ENCODE measurements at places on chromosomes 7 and 10. TPM values are rescaled to one million over a fixed set of nuclear protein-coding genes. Genes with fewer than 3 reads are reported as not detected.

The PILRA gene
- 0.40 TPM for total RNA-seq

The CCDC172 gene
- not detected for total RNA-seq

The SCART1 gene
- 1.2 TPM for total RNA-seq

The FGL2 gene
- total RNA-seq: 0.66 TPM

The PLXDC2 gene
- total RNA-seq: 0.06 TPM

The OGDHL gene
- 0.30 TPM for total RNA-seq

The FANK1 gene
- total RNA-seq: 0.20 TPM

The ASB10 gene
- total RNA-seq: not detected

The GDF2 gene
- total RNA-seq: not detected

The PDK4 gene
- total RNA-seq: 5.8 TPM

The WIPF3 gene
- 0.07 TPM for total RNA-seq
